Neuronal stem cell (in vitro differentiated cells): ENCODE measurements at places on chromosomes 3 and 15.
A peak's percentile ranks its signal among the peaks of the same experiment; 100 is the strongest.

- no peak for DNase-seq
Observed at GRCh38 chr3:58659051-58659675, 7.4 kb downstream of the FAM3D start.

DNA sequence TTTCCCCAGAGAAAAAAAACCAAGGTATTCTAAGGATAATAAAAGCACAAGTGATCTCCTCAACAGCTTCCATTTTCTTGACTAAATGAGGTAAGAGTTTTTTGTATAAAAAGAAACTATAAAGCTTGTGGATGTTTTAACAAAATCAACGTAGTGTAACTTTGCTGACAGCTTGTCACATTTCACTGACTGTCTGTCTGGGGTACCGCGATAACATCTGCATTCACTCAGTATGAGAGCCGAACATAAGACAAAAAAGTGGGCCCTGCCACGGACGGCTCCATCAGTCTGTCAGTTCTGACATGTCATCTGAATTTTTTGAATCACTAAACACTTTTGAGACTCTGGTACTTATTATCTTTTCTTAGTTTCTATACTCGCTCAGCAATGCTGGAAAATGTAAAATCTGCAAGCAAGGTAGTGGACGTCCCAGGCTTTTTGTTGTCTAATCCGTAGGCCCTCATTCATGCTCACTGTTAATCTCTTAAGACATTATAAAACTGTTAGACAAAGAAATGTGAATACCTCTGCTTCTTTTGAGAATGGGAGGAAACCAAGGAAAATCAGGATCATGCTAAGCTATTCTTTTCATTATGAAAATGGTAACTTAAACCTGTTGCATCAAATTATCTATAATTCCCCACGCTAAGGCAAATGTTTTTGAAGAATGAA is 307.1 kb downstream of the MECOM start:
- peak; percentile 37 for DNase-seq

GRCh38 chr3:147962408-147963164 is 553.4 kb downstream of the ZIC1 start:
- no peak for DNase-seq

DNA sequence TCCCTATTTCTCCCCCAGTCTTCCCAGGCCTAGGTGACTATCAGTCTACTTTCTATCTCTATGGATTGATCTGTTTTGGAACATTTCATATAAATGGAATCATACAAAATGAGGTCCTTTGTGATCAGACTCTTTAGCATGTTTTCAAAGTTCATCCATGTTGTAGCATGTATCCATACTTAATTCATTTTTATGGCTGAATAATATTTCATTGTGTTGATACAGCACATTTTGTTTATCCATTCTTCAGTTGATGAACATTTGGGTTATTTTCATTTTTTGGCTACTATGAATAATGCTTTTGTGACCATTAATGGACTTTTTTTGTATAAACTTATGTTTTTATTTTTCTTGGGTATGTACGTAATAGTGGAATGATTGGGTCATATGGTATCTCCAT is 19.2 kb upstream of the MGA start:
- no peak for DNase-seq

- DNase-seq, result no peak
Observed at GRCh38 chr3:139448104-139448503, 28.2 kb downstream of the RBP2 start.

GRCh38 chr3:14804835-14805780 is 13.7 kb upstream of the FGD5 start:
- no peak for DNase-seq

DNA sequence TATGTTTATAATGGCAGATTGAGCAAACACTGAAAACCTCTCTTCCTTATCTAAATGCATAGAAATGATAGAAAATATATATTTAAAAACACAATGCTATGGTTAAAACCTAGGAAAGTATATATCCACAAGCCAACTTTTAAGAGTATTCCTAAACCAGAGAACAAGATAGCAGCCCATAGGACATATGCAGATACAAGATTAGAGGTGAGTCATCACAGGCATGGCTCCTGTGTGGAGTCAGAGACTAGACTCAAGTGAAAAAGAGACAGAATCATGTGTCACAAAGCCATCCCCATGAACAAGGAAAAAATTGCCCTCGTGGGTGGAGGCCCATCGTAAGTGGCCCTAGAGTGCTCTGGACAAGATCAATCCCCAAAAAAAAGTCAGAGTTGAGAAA is 199.4 kb upstream of the PPP2R3A start:
- no peak for DNase-seq

DNA sequence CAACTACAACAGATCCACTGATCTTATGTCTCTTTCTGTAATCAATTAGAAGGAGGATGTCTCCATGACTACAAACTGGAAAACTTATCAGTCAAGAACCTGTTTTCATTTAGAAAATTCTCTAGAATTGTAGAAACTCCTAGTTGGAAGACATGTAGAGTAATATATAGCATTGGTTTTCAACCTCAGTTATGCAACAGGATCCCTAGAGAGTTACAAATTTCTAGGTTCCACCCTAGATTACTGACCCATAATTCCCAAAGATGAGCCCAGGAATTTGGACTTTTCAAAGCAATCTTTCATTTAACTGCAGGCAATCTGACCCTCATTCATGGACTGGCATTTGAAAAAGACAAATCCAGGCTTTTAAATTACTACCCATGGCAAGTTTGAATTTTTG is 116.9 kb upstream of the RAP2B start:
- no peak for DNase-seq

- DNase-seq, result no peak
Observed at GRCh38 chr3:99901200-99901926, 83.7 kb downstream of the CMSS1 start.

GRCh38 chr3:98172621-98173020 is 6.1 kb downstream of the OR5H15 start:
- no peak for DNase-seq

DNA sequence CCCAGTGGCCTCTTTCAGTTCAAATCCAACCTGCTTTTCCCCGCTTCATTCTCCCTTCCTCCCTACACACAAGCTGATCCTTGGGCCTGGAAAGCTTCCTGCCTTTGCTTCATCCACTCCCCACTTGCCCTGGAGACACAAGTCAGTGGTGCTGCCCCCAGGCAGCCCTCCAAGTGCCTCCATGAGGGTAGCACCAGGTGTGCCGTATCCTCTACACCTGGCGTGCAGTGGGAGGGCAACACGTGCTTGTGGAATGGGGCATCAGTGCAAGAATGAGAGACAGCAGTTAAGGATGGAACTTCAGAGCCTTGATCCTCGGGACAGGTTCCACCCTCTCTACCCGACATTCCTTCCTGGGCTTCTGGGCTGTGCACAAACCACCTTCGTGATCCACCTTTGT is 3.8 kb downstream of the ANPEP start:
- no peak for DNase-seq

DNA sequence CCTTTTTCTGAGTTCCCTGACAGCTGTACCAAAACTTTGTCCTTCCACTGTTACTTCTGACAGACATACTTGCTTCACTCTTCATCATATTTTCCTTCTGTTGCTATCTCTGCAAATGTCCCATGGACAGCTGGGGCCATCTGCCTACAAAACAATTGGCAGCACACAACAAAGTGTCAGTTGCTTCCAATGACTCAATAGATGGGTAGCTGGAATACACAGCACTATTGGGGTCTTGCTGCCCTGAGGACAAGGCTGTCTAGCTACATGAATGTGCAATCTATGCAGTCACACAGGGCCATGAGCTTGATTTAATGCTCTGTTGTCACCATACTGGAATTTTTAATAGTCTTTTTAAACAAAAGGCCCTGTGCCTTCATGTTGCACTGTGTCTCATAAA is 192.8 kb downstream of the DTWD1 start:
- no peak for DNase-seq

DNA sequence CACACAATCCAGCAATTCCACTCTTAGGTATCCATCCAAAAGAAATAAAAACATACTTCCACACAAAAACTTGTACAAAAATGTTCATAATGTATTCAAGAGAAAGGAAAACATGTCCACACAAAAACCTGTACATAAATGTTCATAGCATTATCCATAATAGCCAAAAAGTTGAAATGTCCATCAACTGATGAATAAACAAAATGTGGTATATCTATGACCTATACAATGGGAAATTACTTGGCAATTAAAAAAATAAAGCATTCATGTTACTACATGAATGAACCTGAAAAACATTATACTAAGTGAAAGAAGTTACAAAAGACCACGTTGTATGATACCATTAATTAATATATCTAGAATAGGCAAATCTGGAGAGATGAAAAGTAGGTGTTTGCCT is 17.9 kb downstream of the FRMD5 start:
- DNase-seq, result no peak

- DNase-seq, result no peak
Observed at GRCh38 chr15:101313041-101313761, 18.2 kb upstream of the SNRPA1 start.

DNA sequence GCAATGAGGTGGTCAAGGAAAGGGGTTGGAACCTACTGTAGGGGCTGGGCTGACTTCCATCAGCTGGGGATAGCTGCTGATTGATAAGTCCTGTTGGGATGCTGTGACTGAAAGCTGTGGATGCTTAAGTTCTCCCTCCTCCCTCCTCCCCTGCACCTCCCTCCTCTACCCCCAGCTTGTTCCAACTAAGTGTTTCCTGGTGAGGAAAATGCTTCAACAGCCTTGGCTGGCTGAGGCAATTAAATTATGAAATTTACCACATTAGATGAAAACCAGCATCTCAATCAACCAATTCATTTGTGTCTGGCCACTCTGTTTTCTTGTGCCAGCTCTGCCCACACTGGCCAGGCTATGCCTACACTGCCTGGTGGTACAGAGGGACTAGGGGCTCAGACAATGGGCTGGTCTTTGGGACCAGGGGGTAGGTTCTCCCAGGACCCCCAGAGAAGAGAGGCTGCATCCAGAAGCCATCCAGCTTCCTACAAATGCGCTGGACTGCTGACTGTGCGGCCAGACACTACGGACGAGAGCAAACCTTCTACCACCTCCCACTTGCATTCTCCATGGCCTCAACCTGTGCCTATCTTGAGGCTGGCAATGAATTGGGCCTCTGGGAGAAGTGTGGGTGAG is 2.5 kb downstream of the KLHL25 start:
- DNase-seq, result no peak

GRCh38 chr15:83209333-83209732 is 1.7 kb upstream of the HDGFL3 start:
- no peak for DNase-seq

GRCh38 chr3:194138732-194139070 is 2.8 kb downstream of the HES1 start:
- DNase-seq, result no peak

DNA sequence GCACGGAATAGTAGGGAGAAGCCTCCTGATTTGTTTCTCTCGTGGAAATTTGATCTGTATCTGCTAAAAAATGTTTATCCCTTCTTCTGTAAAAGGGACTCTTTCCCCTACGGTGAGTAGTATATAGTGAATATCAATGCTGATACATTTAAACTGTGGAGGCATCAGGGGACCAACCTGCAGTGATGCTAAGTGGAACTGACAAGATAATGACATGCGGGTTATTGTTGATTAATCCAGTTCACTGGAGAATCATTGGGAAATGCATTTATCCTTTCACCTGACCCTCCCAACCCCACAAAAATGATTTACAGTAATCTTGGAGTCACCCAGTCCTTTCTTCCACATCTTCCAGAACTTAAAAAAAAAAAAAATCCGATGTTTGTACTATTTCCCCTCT is 264.8 kb downstream of the PTPRG start:
- no peak for DNase-seq

- no peak for DNase-seq
Observed at GRCh38 chr3:144085964-144086363, 114.3 kb downstream of the DIPK2A start.

DNA sequence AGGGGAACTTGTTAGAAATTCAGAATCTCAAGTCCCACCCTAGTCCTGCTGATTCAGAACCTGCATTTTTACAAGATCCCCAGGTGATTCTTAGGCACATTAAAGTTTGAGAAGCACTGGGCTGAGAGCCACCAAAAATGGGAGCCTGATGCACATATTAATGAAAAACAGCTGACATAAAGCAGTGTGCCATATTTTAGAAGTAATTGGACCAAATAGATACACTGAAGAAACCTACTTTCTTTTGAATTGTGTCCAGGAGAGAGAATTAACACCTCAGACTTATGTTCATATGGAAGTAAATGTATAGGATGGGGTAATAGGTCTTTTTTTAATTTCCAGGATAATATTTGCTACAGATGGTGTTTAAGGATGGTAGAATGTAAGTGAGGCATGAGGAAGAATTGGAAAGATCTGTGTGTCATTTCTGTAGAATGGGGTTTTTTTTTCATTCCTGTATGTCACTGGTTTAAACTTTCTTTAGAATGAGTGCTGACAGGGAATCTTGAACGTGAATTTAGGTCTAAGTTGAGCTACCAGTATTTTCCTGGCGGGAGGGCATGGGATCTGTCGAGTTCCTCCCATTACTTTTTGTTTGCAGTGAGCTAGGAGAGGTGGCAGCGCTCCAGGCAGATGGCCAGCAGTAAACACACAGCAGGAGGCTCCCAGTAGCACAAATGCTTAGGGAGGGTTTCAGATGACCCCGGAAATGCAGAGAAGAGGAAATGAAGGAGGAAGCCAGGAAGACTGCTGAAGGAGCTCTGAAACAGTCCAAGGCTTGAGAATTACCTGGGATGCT is 185.6 kb downstream of the PLCL2 start:
- DNase-seq, result no peak

DNA sequence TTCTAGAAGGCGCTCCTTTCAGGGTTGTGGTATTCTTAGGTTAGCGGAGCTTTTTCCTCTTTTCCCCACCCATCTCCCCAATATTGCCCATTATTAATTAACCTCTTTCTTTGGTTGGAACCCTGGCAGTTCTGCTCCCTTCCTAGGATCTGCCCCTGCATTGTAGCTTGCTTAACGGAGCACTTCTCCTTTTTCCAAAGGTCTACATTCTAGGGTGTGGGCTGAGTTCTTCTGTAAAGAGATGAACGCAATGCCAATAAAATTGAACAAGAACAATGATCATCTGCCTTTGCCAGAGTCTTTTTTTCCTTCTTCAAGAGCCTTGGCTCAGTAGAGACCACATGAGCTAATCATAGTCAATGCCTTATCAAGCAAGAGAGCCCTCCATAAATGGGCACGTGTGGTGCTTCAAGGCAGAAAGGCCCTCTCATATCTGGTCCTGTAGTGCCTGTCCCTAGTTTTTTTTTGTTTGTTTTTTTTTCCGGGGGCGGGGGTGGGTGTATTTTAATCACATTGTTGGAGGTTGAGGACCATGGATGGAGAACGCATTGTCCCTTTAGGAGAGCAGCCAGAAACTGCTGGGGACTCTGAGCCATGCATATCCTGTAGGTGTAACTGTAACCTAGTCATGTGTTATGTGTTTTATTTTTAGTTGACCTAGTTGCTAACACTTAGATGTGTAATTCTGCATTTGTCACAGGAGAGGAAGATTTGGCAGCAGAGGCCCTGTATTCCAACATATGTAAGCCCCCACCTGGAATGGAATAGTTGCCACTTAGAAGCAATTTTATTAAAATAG is 64.7 kb upstream of the ACAD9 start:
- no peak for DNase-seq

GRCh38 chr3:134013280-134013679 is 16.4 kb downstream of the SLCO2A1 start:
- DNase-seq, result no peak
